ENCODE measurements at places on chromosomes 1 and 21.

DNA sequence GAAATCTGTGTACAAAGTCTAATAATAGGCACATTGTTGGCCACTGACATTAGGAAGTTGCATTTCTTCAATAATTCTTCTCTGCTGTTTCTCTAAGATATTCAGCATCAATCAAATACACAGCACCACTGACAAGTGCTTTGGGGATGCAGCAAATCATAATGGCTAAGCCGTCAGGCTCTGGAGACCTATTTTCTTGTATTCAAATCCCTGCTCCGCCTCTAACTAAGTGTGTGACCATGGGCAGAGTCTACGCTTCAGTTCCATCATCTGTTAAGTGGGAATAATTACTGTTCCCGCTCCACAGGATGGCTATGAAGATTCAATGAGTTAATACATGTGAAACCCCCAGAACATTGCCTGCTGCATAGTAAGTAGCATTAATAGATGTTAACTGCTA is 176.9 kb downstream of the ADGRL4 start:
- DNase-seq = no peak

GRCh38 chr21:15552914-15553494 is 176.8 kb upstream of the USP25 start:
- DNase-seq = peak; percentile 8

DNA sequence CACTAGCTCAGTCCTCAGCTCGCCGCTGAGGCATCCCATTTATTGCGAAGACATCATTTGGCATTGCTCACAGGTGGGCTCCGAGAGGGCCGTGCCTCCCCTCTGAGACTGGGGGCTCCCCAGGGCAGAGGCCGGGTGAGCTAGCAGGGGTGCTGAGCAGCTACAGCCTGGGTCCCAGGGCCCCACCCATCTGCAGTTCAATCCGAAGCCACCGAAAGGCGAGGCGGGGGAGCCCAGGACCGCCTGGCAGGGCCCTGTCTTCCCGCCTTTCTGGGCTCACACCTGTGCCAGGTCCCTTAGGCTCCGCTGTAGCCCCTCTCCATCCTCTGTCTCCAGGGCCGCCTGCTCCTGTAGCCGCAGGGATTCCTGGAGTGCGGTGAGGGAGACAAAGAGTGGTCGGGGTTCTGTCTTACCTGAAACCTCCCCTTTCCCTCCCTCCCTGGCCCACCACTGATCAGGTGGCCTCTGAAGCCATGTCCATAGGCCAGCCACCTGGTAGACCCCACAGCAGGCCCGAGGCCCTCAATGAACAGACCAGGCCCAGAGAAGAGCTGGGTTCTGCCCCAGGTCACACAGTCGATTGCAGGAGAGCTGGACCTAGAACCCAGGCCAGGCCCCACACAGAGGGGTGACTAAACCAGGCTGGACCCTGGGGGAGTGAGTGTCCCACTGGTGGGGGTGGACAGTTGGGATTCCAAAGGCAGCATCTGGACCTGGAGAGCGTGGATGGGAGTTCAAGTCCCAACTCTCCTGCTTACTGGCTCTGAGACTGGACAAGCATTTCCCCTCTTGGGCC is 18.1 kb upstream of the NBPF1 start:
- no peak for DNase-seq

DNA sequence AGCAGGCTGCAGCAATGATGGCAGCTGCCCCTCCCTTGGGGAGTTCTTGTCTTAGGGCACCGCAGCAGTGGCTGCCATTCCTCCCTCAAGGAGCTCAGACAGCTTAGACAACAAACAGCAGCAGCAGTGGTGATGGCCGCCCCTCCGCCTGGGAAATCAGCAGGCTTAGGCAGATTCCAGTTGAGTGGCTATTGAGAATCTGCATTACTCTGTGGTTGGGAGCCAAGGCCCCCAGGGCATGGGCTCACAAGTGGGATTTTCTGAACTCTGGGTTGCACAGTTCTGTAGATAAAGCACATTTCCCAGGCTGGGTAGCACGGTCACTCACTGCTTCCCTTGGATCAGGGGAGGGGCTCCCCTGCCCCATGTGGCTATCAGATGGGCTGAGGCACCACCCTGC is 1280.7 kb upstream of the TMPRSS15 start:
- DNase-seq = no peak

DNA sequence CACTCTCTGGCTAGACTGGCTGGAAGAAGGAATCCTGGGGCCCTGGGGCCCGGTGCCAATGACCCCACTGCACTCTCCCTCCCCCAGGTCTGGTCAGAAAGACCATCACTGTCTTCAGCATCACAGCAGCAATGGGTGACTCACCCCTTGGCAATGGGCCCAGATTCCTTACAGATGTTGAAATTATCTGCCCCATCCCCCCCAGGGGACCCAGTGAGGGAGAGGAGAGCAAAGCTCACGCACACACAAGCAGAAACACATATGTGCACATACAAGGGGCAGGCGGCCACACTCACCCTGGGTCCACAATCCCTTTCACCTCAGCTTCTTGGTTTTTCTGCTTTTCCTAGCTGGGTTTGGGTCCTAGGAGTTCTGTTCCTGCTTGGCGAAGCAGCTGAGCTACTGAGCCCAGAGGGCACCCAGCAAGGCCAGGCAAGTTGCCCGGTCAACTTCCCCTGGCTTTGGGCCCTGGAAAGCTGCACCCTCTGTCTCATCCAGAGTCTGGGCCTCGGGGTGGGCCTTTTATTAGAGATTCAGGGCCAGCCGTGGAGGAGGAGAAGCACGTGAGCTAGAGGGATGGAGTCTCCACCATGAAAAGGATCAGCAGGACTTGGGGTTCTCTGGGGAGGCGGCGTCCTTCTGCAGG is 2.6 kb downstream of the COL16A1 start:
- DNase-seq = peak; percentile 99

DNA sequence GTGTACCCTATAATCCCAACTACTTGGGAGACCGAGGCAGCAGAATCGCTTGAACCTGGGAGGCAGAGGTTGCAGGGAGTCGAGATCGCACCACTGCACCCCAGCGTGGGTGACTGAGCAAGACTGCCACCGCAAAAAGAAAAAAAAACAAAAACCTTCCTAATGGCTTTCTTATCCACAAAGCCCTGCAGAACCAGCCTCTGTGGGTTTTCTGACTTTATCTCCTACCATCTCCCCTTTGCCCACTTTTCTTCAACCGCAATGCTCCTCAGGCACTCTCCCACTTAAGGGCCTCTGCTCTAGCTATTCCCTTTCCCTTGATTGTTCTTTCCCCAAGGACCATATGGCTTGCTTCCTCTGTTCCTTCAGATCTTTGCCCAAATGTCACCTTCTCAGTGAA is 67.9 kb upstream of the PUM1 start:
- DNase-seq = no peak

DNA sequence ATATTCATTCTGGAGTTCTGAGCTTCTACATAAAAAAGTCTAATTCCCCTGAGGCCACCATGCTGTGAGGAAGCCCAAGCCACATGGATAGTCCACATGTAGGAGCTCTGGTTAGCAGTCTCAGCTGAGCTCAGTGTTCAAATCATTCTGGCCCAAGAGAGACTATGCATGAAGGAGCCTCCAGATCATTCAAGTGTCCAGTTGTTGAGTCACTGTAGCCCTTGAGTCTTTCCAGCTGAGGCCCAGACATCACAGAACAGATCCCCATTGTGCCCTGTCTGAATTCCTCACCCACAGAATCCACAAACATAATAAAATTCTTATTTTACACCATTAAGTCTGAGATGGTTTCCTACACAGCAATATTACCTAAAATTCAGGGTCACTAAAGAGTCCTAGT is 107.0 kb upstream of the NGF start:
- DNase-seq = no peak

- peak; percentile 65 for DNase-seq
Observed at GRCh38 chr1:109807822-109808680, 44.3 kb upstream of the EPS8L3 start.

GRCh38 chr1:9537863-9538668 is 1.2 kb upstream of the SLC25A33 start:
- no peak for DNase-seq

GRCh38 chr21:45253180-45253579 is 34.5 kb downstream of the POFUT2 start:
- peak; percentile 49 for DNase-seq

GRCh38 chr1:203408486-203409481 is 57.9 kb upstream of the FMOD start:
- DNase-seq = peak; percentile 86

- DNase-seq = no peak
Observed at GRCh38 chr1:154586641-154587040, 19.1 kb downstream of the CHRNB2 start.

- DNase-seq = peak; percentile 92
Observed at GRCh38 chr21:25342816-25343215, 264.5 kb downstream of the MRPL39 start.

GRCh38 chr1:35893051-35893879 is 10.3 kb downstream of the AGO1 start:
- no peak for DNase-seq

- DNase-seq = no peak
Observed at GRCh38 chr1:166350490-166350889, 183.7 kb upstream of the FAM78B start.

DNA sequence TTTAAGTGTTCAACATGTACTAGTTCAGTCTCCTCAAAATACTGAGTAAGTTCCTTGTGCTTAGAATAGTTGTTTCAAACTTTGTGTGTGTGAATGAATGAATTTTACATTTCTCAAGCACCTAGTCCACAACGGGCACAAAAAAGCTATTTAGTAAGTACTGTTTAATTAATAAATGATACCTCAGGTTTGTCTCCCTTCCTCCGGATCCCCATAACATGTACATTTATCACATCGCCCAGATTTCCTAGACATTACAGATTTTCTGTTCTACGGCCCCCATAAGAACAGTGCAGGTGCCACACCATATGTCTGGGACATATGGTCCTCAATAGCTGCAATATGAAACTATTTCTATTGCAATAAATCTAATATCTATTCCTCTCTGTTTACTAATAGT is 1.3 kb upstream of the TTF2 start:
- DNase-seq = no peak

DNA sequence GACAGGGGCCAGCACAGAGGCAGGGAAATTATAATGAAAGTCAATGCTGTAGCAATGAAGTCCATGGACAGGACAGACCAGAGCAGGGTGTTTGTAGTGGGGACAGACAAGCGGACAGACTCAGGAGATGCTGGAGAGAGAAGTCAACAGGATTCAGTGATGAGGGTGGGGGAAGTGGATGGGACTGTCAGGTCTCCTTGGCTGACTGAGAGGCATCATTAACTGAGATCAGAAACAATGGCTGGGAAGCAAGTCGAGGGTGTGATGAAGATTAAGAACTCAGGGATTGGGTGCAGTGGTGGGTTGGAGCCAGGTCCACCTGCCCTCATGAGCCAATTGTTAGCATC is 25.5 kb downstream of the CD58 start:
- DNase-seq = no peak

DNA sequence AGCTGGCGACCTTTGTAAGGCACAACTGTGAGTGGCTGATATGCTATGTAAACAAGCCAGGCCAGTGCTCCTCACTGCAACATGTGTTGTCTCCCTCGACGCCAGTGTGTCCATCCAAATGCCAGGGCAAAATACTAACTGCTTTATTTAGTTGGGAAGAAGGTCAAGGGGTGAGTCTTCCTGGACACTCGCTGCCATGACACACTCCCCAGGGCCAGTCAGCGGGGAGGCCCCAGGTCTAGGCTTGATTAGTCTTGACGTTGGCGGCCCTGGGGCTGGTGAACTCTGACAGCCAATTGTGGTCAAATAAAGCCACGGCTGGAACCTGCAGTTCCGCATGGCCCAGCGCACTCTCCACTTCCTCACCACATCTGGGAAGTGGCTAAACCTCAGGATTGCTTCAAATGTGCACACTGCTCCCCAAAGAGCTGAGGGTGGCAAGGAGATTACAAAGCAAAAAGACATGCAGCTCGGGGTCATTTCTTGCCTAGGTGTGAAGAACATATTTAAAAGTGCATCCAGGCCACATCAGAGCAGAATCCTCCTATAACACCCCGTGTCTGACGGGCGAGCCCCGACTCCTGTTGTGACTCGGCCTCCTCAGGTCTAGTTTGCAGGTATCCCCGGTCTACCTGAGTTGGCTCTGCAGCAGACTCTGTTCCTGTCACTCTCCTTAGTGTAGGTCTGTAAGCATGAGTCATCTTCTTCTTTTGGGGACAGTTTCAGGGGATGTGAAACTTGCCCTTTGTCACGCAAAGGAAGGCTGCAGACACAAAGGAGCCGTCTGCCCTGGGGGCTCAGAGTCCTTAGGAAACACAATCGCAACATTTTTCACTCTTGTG is 183.5 kb downstream of the RUNX1 start:
- DNase-seq = no peak

- no peak for DNase-seq
Observed at GRCh38 chr1:241829468-241829867, 18.5 kb upstream of the EXO1 start.

GRCh38 chr1:108816049-108816893 is 40.6 kb downstream of the AKNAD1 start:
- peak; percentile 86 for DNase-seq

DNA sequence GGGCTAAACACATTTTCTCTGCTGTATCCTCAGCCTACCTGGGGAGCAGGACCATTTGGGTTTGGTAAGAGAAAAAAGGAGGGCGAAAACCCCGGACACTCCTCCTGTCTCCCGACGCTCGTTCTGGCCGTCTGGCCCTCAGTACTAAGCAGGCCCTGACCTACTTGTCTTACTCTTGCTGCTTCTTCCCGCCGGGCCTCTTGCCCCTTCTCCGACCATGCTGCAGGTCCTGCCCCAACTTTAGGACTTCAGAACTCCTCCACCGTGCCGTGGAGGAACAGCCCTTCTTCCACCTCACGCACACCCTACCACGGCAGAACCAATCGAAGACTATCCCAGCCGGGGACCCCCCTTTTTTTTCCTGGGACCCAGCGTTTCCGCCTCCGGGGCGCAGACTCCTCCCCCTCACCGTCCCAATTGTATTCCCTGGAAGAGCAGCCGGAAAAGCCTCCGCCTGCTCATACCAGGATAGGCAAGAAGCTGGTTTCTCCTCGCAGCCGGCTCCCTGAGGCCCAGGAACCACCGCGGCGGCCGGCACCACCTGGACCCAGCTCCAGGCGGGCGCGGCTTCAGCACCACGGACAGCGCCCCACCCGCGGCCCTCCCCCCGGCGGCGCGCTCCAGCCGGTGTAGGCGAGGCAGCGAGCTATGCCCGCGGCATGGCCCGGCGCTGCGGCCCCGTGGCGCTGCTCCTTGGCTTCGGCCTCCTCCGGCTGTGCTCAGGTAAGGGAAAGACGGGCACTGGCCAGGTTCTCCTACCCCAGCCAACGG is at the start of gene CHRNB2:
Gene CHRNB2 (plus strand): TSS at position 393 of the 771 bp plus-strand sequence. CDS start 267 bp downstream, at position 660.
- peak; percentile 51 for DNase-seq

GRCh38 chr1:81920245-81920740 is 119.6 kb downstream of the ADGRL2 start:
- peak; percentile 85 for DNase-seq
